ENCODE measurements at places on chromosomes 13 and 19.

- H3K4me1 ChIP-seq, result no peaks in the 10 kb centered on the region
- H3K36me3 ChIP-seq, result no peaks in the 10 kb centered on the region
- H3K4me3 ChIP-seq, result no peak overlapping the region
- DNase-seq, result no peak
Measured at GRCh38 chr13:26583662-26584061, 26.2 kb downstream of the WASF3 start.

DNA sequence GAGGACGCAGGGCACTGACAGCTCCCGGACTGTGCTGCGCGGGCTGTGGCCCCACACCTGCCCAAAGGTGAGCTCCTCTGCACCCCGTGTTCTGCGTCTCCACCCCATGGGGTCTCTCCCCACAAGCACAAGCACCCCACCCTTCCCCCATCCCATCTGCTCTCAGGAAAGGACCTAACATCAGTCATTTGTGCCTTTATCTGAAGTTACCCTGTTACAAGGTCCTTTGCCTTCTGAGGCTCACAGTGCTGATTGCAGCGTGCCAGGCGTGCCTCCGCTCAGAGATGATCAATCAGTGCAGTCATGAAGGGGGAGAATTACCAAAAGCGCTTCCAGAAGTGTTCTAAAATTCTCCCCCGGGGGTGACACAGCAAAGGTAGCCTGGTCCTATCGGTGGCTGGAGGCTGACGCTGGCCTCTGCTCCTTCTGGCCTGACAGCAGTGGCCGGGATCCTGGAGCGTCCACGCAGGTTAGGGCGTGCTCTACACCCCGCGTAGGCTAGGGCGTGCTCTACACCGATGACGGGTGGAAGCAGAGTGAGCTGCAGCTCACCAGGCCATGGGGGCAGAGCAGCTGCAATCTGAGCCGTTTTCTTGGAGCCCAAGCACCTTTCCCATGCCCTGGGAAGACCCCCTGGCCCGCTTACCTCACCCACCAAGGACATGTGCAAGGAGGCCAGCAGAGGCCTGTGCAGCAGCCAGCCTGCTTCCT, 84.7 kb upstream of the TM9SF2 start:
- H3K27ac ChIP-seq, result no peak overlapping the region
- H3K27me3 ChIP-seq, result no peaks in the 10 kb centered on the region
- DNase-seq, result no peak
- H3K4me1 ChIP-seq, result peaks cover 21% of the 10 kb centered on the region
- H3K4me3 ChIP-seq, result no peak overlapping the region
- H3K36me3 ChIP-seq, result peaks cover 7% of the 10 kb centered on the region

GRCh38 chr13:80946008-80946802, 605.3 kb upstream of the SPRY2 start:
- no peak overlapping the region for H3K4me3 ChIP-seq
- no peaks in the 10 kb centered on the region for H3K27me3 ChIP-seq
- H3K27ac ChIP-seq, result no peak overlapping the region
- no peak for DNase-seq
- H3K4me1 ChIP-seq, result no peaks in the 10 kb centered on the region

DNA sequence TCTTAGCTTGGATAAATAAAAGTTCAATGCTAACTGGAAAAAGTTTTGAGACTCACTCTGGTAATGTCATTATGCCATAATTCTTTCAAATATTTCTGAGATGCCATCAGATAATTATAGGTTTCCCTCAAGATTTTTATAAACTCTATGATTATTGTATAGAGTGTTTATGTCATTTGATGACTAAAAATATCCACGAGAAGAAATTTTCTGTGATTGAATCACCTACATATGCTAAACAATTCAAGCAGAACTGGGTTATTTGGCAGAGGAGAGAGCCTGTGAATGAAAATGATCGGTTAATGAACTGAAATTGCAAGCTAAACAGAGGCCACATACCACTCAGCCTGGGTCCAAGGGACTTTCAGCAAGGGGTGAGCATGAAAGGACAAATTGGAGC, 92.6 kb upstream of the TSC22D1 start:
- H3K27me3 ChIP-seq, result peaks cover 10% of the 10 kb centered on the region
- H3K27ac ChIP-seq, result no peak overlapping the region
- DNase-seq, result no peak
- H3K4me3 ChIP-seq, result no peak overlapping the region

DNA sequence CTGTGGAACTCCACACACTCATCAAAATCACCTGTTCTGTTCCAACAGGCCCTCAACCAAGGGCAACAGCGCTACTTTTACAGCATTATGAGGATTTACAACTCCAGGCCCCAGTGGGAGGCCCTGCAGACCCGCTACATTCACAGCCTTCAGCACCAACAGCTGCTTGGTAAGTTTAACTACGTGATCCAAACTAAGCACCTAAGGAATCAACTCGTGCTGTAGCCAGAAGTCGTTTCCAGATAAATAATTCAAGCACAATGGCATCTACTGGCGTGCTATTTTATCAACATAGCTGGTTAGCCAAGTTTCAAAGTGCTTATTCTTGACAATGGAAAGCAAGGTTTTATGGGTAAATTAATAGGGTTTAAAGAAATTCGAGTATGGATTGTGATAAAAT, 5.3 kb downstream of the FAM216B start:
- H3K4me3 ChIP-seq, result no peak overlapping the region
- H3K36me3 ChIP-seq, result no peaks in the 10 kb centered on the region
- no peak for DNase-seq
- no peaks in the 10 kb centered on the region for H3K27me3 ChIP-seq

- DNase-seq, result no peak
- H3K4me3 ChIP-seq, result no peak overlapping the region
- H3K27me3 ChIP-seq, result peaks cover 26% of the 10 kb centered on the region
- H3K27ac ChIP-seq, result no peak overlapping the region
Measured at GRCh38 chr19:28927456-28927855, 285.5 kb downstream of the UQCRFS1 start.

- H3K36me3 ChIP-seq, result peaks cover 2% of the 10 kb centered on the region
- no peak for DNase-seq
- H3K27me3 ChIP-seq, result peaks cover 56% of the 10 kb centered on the region
- H3K4me3 ChIP-seq, result no peak overlapping the region
Measured at GRCh38 chr13:44302233-44302632, 71.4 kb upstream of the SERP2 start.

GRCh38 chr13:34810996-34811395, 131.1 kb upstream of the NBEA start:
- no peaks in the 10 kb centered on the region for H3K4me1 ChIP-seq
- no peak overlapping the region for H3K4me3 ChIP-seq
- DNase-seq, result no peak
- no peak overlapping the region for H3K27ac ChIP-seq
- H3K27me3 ChIP-seq, result no peaks in the 10 kb centered on the region
- no peaks in the 10 kb centered on the region for H3K36me3 ChIP-seq

GRCh38 chr13:81480634-81481033, 1139.7 kb upstream of the SPRY2 start:
- no peak overlapping the region for H3K4me3 ChIP-seq
- H3K27ac ChIP-seq, result no peak overlapping the region
- no peaks in the 10 kb centered on the region for H3K36me3 ChIP-seq
- no peak for DNase-seq
- no peaks in the 10 kb centered on the region for H3K27me3 ChIP-seq

DNA sequence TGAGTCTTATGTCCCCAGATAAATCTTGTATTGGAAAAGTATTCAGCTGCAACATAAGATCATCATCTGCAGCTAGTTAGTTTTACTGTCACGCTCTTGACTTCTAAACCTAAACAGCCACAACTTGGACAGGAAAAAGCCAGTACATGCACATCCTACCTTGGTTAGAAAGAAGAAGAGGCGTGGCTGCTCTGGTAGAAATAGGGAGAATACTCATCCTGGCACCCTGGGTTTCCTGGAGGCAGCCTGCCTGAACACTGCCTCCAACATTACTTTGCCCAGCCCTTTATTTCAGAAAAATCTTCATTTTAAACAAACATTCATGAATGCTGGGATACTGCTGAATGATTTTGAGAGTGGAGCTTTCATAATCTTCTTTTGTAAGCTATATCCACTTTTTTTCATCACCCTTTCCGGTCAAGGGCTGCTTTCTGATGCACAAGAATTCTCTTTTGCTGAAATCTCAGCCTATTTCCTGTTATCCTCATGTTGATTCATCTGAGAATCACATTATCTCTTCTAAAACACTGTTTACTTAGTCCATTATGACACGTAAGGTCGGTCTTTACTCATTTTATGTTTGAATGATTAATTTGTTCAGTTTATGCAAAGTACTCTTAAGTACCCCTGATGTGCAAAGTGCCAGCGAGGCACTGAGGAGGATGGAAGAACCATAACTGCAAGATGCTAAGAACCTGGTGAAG, 55.2 kb downstream of the STARD13 start:
- no peak for DNase-seq
- H3K4me1 ChIP-seq, result no peaks in the 10 kb centered on the region
- no peak overlapping the region for H3K4me3 ChIP-seq
- H3K36me3 ChIP-seq, result peaks cover 1% of the 10 kb centered on the region

GRCh38 chr19:4553092-4553695, 6.3 kb downstream of the SEMA6B start:
- no peaks in the 10 kb centered on the region for H3K36me3 ChIP-seq
- H3K27ac ChIP-seq, result no peak overlapping the region
- peaks cover 13% of the 10 kb centered on the region for H3K27me3 ChIP-seq
- no peaks in the 10 kb centered on the region for H3K4me1 ChIP-seq
- DNase-seq, result no peak

GRCh38 chr13:39580881-39581575, 22.0 kb downstream of the LHFPL6 start:
- no peak for DNase-seq
- no peaks in the 10 kb centered on the region for H3K4me1 ChIP-seq
- H3K27me3 ChIP-seq, result peaks cover 26% of the 10 kb centered on the region
- H3K36me3 ChIP-seq, result no peaks in the 10 kb centered on the region

DNA sequence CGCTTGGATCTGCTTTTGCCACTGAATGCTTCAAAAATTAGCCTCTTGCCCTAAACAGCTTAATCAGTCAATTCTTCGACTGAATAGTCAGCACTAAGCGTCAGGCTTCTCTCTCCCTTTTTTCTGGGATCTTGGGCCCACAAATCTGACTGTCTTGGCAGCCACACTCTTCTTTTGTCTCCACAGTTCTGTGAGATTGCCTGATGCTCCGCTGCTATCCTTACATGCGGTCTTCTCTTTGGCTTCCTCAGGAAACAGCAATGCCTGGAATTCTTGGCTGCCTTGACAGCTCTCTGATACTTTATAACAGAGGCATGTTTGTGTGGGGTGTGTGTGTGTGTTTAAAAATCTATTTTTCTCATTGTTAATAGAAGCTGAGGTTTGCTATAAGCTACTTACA, 32.6 kb downstream of the ERCC5 start:
- no peak overlapping the region for H3K4me3 ChIP-seq
- no peak overlapping the region for H3K27ac ChIP-seq
- DNase-seq, result no peak
- no peaks in the 10 kb centered on the region for H3K27me3 ChIP-seq

DNA sequence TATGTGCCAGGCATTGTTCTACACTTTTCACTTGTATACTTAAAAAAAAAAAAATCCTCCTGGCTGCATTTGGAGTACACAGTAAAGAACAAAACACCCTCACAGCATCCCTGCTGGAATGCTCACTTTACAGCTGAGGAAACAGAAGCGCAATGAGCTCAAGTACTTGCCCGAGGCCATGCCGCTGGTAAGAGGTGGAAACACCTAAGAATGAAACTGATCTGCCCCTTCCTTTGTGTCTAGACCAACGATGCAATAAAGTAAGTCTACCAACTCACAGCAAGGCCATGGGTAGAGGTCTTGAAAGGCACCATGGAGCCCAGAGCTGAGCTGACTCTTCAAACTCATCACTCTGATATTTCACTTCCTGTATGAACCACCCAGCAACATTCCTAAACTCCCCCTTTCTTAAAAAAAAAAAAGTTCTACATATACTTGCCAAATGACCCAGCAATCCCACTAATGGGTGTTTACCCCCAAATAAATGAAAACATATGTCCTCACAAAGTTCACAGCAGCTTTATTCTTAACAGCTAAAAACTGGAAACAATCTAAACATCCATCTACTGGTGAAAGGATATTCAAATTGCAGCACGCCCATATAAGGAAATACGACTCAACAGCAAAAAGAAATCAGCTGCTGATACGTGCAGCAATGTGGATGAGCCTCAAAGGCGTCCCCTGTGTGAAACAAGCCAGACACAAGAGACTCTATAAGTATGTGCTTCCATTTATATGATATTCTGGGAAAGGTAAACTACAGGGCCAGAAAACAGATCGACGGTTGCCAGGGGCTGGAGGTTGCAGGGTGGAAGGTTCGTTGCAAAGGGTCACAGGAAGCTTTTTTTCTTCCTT, 236.6 kb upstream of the MAB21L1 start:
- no peak overlapping the region for H3K4me3 ChIP-seq
- no peaks in the 10 kb centered on the region for H3K27me3 ChIP-seq
- H3K36me3 ChIP-seq, result no peaks in the 10 kb centered on the region
- DNase-seq, result no peak
- H3K27ac ChIP-seq, result no peak overlapping the region

DNA sequence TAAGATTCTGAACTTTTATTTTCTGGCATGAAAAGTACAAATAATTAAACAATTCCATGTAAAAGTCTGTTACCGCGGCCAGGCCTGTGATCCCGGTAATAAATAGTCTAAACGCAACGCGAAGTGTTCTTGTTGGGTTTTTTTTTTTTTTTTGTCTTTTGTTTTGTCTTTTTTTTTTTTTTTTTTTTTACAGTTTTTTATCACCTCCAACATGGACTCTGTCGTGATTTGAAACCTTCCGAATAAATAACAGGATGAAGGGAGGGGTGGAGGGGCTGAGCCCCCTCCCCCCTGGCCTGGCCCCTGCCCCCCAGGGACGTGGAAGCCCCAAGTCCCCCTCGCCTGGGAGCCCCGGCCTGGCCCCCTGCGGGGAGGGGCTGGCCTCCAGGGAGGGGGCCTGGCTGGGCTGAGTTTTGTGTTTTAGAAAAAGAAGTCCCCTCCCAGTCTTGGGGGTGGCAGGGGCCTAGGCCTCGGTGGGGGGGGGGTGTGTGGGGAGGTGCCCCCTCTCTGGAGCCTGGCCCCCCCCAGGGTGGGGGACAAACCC, 16.0 kb downstream of the PRKCSH start:
- no peaks in the 10 kb centered on the region for H3K4me1 ChIP-seq
- no peaks in the 10 kb centered on the region for H3K27me3 ChIP-seq
- H3K27ac ChIP-seq, result no peak overlapping the region
- H3K4me3 ChIP-seq, result no peak overlapping the region
- peaks cover 7% of the 10 kb centered on the region for H3K36me3 ChIP-seq

DNA sequence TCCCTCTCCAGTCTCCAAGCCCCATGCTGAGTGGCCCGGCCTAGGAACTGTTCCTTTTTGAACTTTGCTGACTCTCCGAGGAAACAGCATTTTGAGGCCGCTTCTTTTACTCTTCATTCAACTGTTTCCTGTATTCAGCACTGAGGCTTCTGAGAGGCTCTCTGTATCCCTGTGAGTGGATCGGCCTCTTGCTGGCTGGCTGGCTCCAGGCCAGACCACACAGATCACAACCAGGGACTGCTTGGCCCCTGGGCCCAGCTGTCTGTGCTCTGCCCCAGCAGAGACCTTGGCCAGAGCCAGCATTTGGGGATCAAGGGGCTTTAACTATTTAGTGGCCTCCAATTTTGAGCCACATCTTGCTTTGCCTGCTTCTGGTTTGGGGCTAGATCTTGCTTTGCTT, 75.6 kb upstream of the KL start:
- peaks cover 9% of the 10 kb centered on the region for H3K4me1 ChIP-seq
- no peaks in the 10 kb centered on the region for H3K36me3 ChIP-seq
- no peak overlapping the region for H3K27ac ChIP-seq
- H3K4me3 ChIP-seq, result no peak overlapping the region
- no peak for DNase-seq
- H3K27me3 ChIP-seq, result peaks cover 16% of the 10 kb centered on the region

- DNase-seq, result no peak
- peaks cover 31% of the 10 kb centered on the region for H3K27me3 ChIP-seq
- no peaks in the 10 kb centered on the region for H3K4me1 ChIP-seq
- no peak overlapping the region for H3K4me3 ChIP-seq
- no peaks in the 10 kb centered on the region for H3K36me3 ChIP-seq
Measured at GRCh38 chr13:94173312-94173854, 306.1 kb downstream of the DCT start.

All from central memory CD8-positive, alpha-beta T cell (primary cell).